ENCODE measurements at places on chromosomes 2 and 18. TPM values are rescaled to one million over a fixed set of nuclear protein-coding genes. Genes with fewer than 3 reads are reported as not detected.

GRCh38 chr2:217950401-217950871 lies 52.4 kb downstream of the TNS1 start:
- H3K4me1 ChIP-seq: peaks cover 15% of the 10 kb centered on the region
- peaks cover 12% of the 10 kb centered on the region for H3K27me3 ChIP-seq
- no peak overlapping the region for H3K27ac ChIP-seq
- peak; percentile 12 for DNase-seq
- H3K4me3 ChIP-seq: no peak overlapping the region

DNA sequence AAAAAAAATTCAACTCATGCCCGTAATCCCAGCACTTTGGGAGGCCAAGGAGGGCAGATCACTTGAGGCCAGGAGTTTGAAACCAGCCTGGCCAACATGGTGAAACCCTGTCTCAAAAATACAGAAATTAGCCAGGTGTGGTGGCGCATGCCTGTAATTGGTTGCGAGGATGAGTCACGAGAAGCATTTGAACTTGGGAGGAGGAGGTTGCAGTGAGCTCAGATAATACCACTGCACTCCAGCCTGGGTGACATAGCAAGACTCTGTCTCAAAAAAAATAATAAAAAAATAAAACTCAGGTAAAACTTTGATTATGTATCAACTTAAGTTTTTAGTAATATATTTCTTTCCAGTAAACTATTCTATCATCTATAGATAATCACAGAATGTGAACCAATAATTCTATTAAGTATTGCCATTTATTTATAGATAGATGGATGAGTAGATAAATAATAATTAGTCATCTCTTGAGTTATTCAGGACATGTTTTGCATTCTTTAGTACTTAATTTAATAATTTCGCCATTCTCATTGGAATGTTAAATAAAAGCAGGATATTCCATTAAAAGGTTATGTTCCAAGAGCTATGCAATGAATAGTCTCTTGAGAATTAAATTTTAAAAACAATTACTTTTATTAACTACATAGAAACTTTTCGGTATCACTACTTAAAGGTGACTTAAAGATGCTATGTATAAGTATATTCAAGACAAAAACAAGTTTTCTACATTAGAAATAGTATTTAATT lies 48.7 kb downstream of the WDPCP start:
- DNase-seq: no peak
- H3K27me3 ChIP-seq: no peaks in the 10 kb centered on the region
- H3K36me3 ChIP-seq: no peaks in the 10 kb centered on the region
- H3K27ac ChIP-seq: no peak overlapping the region

- no peak overlapping the region for H3K27ac ChIP-seq
- peaks cover 13% of the 10 kb centered on the region for H3K36me3 ChIP-seq
- H3K4me3 ChIP-seq: no peak overlapping the region
- H3K4me1 ChIP-seq: peaks cover 3% of the 10 kb centered on the region
- H3K27me3 ChIP-seq: no peaks in the 10 kb centered on the region
These were observed 166.2 kb downstream of the EIPR1 start for GRCh38 chr2:3211256-3212060.

- H3K36me3 ChIP-seq: no peaks in the 10 kb centered on the region
- no peak for DNase-seq
- no peak overlapping the region for H3K4me3 ChIP-seq
- peaks cover 4% of the 10 kb centered on the region for H3K4me1 ChIP-seq
- H3K27me3 ChIP-seq: peaks cover 8% of the 10 kb centered on the region
- no peak overlapping the region for H3K27ac ChIP-seq
These were observed 7.5 kb upstream of the STAMBP start for GRCh38 chr2:73821227-73821626.

- peaks cover 5% of the 10 kb centered on the region for H3K4me1 ChIP-seq
- no peak for DNase-seq
- H3K4me3 ChIP-seq: no peak overlapping the region
- H3K27me3 ChIP-seq: no peaks in the 10 kb centered on the region
These were observed 186.7 kb downstream of the CAMKMT start for GRCh38 chr2:44548221-44549098.

GRCh38 chr2:71887196-71887595 lies 260.5 kb downstream of the CYP26B1 start:
- no peak overlapping the region for H3K27ac ChIP-seq
- DNase-seq: no peak
- H3K4me3 ChIP-seq: no peak overlapping the region
- no peaks in the 10 kb centered on the region for H3K4me1 ChIP-seq

DNA sequence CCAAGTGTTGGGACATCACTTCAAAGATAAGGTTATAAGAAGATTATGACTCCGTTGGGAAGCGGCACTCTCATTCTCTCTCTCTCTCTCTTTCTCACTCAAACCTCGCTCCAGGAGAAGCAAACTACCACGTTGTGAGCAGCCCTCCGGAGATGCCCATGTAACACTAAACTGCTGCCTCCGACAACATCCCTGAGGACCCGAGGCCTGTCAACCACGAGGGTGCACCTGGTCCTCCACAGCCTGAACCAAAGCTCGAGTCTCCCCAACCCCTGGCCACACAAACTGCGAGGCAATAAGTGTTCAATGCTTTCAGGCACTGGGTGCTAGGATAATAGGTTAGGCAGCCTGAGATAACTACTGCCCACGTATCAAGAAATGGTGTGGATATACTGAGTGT lies 654.5 kb upstream of the ID2 start:
- peaks cover 2% of the 10 kb centered on the region for H3K36me3 ChIP-seq
- peaks cover 11% of the 10 kb centered on the region for H3K4me1 ChIP-seq
- DNase-seq: no peak
- H3K27ac ChIP-seq: no peak overlapping the region
- H3K4me3 ChIP-seq: no peak overlapping the region
- no peaks in the 10 kb centered on the region for H3K27me3 ChIP-seq

DNA sequence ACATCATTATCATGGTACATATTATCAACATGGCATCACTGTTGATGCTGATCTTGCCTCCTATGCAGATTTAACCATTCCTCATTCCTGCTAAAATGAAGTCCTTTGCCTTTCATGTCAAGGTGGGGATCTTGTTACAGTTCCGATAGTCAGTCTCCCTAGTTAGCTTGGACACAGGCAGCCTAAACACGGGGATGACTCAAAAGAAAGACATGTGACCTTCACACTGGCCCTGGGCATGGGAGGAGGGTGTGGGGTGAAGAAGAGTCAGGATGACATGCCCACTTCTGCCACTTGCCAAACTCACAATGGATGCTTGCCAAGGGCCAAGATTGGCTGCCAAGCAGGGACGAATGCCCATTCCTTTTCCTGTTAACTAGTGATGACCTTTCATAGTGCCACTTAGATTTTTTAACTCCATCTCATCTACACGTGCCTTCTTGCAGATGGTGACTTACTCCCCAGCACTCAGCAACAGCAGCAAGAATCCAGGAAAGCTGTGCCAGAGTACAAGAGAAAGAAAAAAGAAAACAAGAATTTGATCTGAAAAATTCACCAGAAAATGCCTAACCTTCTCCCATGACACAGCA lies 13.9 kb upstream of the SLC1A4 start:
- no peak overlapping the region for H3K4me3 ChIP-seq
- H3K27me3 ChIP-seq: peaks cover 6% of the 10 kb centered on the region
- H3K4me1 ChIP-seq: peaks cover 7% of the 10 kb centered on the region
- DNase-seq: no peak
- H3K36me3 ChIP-seq: no peaks in the 10 kb centered on the region
- no peak overlapping the region for H3K27ac ChIP-seq

DNA sequence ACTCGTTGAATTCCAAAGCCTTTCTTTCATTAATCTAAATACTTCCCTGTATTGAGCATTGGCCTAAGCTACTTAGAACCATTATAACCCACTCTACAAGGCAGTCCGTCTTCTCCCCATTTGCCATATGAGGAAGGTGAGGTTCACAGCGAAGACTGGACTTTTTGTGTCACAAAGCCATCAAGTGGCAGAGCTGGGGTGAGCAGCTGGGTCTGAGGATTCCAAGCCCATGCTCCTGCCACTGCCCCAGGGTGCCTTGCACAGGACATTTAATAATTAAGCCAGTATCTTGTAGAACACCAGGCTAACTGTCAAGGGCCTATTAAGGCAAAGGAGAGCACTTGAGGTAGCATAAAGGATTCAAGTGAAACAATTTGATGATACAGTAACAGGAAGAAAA lies 68.8 kb upstream of the ZNF397 start:
- DNase-seq: no peak
- H3K36me3 ChIP-seq: peaks cover 7% of the 10 kb centered on the region
- H3K27ac ChIP-seq: no peak overlapping the region
- H3K4me1 ChIP-seq: peaks cover 8% of the 10 kb centered on the region
- no peak overlapping the region for H3K4me3 ChIP-seq

DNA sequence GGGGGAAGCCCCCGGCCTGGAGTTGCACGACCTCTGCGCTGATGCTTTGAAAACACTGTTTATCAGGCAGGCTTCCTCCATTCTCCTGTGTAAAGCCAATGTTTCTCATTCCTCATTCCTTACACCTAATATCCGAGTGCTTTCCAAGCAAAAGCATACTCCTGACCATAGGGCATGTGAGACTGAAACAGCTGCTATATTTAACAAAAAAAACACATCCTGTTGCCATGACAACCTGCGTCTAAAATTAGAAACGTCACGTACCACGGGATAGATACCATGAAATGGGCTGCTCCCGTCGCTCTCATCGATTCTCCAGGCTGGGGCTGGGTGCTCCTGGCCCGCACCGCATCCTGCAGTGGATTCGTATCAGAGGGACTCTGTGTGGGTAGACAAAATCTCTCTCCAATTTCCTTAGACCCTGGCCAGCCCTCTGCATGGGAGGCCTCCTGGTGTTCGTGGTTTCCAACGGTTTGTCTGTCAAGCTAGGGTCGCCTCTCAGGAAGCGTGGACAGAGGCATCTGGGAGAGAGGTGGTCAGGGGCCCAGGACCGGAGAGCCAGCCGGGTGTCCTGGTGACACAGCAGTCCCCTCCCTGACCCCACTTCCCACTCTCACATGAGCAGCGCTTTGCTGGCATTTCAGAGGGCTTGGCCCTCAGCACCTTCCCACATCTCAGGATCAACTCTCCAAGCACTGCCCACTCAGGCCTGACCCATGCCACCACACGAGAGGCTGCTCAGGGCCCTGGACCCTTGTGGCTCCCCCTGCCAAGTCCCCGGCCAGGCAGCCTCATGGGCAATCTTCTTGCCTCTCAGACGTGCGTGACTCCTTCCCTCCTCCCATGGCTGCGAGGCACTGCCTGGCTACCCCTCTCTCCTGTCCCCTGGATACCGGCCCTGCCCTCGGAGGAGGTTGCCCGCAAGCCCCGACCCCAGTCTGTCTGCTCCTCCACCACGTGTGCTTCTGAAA lies 268.1 kb downstream of the NDUFA10 start:
- H3K4me3 ChIP-seq: no peak overlapping the region
- DNase-seq: no peak
- no peaks in the 10 kb centered on the region for H3K36me3 ChIP-seq
- H3K27ac ChIP-seq: no peak overlapping the region
- H3K4me1 ChIP-seq: peaks cover 4% of the 10 kb centered on the region
- peaks cover 3% of the 10 kb centered on the region for H3K27me3 ChIP-seq

- peaks cover 49% of the 10 kb centered on the region for H3K27me3 ChIP-seq
- no peaks in the 10 kb centered on the region for H3K36me3 ChIP-seq
- H3K4me3 ChIP-seq: peak overlapping the region; percentile 70
- no peak overlapping the region for H3K27ac ChIP-seq
- peak; percentile 51 for DNase-seq
These were observed 502 bp downstream of the MERTK start for GRCh38 chr2:111898703-111899514.

- H3K27ac ChIP-seq: no peak overlapping the region
- peaks cover 21% of the 10 kb centered on the region for H3K4me1 ChIP-seq
- DNase-seq: no peak
- H3K4me3 ChIP-seq: no peak overlapping the region
These were observed 117.3 kb upstream of the STON1 start for GRCh38 chr2:48412443-48413250.

- peaks cover 19% of the 10 kb centered on the region for H3K4me1 ChIP-seq
- no peaks in the 10 kb centered on the region for H3K27me3 ChIP-seq
- H3K4me3 ChIP-seq: no peak overlapping the region
- H3K27ac ChIP-seq: no peak overlapping the region
These were observed 52.9 kb downstream of the RAB10 start for GRCh38 chr2:26086779-26087178.

DNA sequence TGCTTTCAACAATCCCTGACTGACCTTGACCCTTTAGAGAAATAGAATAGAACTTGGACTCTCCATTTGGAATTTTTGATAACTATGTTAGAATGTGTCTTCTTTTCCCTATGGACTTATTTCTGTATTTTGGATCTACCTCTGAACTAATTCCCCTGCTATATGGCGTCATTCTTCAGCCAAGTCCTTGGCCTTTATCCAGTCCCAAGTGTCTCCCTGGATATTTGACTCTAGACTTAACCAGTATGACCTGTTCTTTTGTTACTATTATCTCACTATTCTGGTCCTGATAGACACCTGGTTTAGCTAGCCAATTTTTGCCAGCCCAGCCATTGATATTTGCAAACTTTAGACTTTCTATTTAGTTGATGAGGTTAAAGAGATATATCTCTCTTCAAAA lies 186.8 kb downstream of the KCNS3 start:
- H3K27ac ChIP-seq: no peak overlapping the region
- H3K27me3 ChIP-seq: peaks cover 4% of the 10 kb centered on the region
- H3K4me1 ChIP-seq: no peaks in the 10 kb centered on the region
- H3K36me3 ChIP-seq: no peaks in the 10 kb centered on the region

Gene DSG4
- not detected for total RNA-seq

Gene ZC3H6
- 22.5 TPM for total RNA-seq

Gene KCNS3
- not detected for total RNA-seq

Gene EXOC6B
- 20.7 TPM for total RNA-seq

Gene IRS1
- total RNA-seq: 8.0 TPM

Gene CCDC141
- 11.8 TPM for total RNA-seq

Gene MEP1B
- total RNA-seq: not detected

Gene IL1R2
- total RNA-seq: not detected

Gene SERPINB12
- total RNA-seq: not detected

Gene ARHGEF4
- total RNA-seq: 3.7 TPM
